ENCODE measurements at places on chromosomes 5 and 9.
A peak's percentile ranks its signal among the peaks of the same experiment; 100 is the strongest.

GRCh38 chr5:152070591-152070990, 145.9 kb upstream of the GLRA1 start:
- no peak for DNase-seq

- DNase-seq, result no peak
These were observed 283.3 kb upstream of the TUT7 start for GRCh38 chr9:86637515-86637914.

DNA sequence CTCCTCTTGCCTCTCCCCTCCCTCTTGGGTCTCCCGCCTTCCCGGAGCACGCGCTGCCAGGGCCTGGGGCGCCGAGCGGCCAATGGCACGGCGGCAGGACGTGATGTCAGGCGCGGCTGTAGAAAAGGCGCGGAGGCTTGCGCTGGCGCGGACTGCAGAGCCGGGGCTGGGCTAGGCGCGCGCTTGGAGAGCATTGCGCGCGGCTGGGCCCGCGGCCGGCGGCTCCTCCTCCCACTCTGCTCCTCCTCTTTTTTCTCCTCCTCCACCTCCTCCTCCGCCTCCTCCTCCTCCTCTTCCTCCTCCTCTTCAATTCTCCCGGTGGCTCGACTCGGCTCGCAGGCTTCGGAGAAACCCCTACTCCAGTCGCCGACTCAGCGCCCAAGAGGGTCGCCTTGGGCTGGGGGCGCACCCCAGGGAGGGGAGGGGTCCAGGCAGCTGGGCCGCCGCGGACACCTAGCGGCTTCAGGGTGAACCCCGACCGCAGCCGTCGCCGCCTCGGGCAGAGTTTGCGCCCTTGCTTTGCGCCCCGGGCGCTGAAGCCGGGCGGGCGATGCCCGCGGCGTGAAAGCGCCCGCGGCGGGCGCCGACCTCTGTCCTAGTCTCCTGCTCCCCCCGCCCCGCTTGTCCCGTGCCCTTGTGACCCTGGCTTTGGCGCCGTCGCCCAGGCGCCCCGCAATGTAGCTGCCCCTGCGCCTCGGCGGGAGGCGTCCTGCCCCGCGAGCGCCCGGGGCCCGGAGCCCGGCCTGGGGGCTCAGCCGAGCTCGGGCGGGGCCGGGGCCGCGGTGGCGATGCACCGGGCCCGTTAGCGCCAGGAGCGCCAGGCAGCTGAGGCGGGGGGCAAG, at the start of gene LHX2:
Gene LHX2, plus strand, starts transcription at position 309 of the 842 bp plus-strand sequence. CDS start 581 bp downstream, outside the sequence.
- DNase-seq, result peak; percentile 14

DNA sequence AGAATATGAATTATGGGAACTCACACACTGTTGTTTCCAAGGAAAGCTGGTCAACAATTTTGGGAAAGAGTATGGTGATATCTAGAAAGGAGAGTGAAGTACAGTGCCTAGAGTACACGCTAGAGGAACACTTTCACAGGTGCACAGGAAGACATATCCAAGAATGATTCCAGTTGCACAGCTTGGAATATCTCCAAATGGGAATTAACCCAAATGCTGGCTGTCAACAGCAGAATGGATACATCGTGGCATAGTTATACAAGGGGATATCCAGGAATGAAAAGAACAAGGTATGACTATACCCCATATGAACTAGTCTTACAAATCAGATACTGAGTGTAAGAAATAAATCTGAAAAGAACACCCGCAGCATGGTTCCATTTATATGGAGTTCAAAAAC, 231.3 kb downstream of the FSTL4 start:
- no peak for DNase-seq

- DNase-seq, result peak; percentile 14
These were observed 165.0 kb downstream of the FBXL7 start for GRCh38 chr5:15664961-15665360.

DNA sequence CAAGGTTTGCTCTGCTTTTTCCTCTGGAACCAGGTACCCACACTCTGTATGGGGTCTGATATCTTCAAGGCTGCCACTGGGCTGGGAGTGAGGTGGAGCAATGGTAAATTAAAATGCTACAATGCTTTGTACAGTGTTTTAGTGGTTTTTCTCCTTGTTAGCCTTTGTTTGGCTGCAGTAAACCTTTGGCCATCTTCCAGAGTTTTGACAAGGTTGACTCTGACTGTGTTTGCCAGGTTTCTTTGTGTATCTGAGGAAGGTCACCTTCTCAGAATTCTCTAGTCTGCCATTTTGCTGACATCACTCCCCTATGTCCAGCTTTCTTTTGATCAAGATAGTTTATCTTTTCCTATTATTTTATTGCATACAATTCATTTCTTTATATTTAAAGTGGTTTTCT, 11.2 kb downstream of the SPATA31D1 start:
- DNase-seq, result no peak

- DNase-seq, result no peak
These were observed 15.6 kb downstream of the TICAM2 start for GRCh38 chr5:115586525-115587146.

DNA sequence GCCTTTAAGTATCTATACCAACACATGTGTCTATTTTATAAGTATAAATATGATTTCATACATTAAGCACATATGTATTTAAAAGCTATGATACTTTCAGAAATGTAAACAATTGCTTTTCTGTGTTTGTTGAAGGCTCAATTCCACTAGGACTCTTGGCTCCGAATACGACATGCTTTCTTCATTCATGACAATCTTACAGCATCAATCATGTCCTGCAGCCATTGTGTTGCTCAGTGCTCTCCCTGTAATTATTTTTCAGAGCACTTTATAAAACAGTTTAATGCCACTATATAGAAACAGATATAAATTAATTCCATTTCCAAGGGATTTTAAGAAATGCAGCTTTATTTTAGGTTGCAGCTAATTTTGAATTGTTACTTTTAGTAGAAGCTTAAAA, 167.3 kb downstream of the TAF11L14 start:
- no peak for DNase-seq

GRCh38 chr5:66634601-66635000, 38.4 kb downstream of the MAST4 start:
- DNase-seq, result no peak

- no peak for DNase-seq
These were observed 9.6 kb upstream of the KIF27 start for GRCh38 chr9:83930881-83931280.

DNA sequence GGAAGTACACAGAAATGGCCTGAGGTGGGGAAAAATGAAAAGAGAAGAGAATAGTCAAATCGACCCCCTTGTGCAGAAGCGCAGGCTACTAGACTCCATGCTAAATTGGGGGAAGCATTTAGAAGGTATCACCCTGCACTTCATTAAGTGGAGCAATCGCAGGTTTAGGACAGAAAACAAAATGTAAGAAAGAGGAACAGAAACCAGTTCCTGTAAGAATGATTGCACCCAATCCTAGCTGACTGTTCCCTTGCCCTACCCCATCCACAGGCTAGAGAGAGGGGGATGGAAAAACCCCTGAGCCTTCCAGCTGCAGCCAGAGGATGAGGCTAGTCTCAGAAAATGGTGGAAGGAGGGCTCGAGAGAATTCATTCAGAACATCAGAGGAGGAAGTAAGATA, 23.9 kb upstream of the PPP1R2B start:
- no peak for DNase-seq

DNA sequence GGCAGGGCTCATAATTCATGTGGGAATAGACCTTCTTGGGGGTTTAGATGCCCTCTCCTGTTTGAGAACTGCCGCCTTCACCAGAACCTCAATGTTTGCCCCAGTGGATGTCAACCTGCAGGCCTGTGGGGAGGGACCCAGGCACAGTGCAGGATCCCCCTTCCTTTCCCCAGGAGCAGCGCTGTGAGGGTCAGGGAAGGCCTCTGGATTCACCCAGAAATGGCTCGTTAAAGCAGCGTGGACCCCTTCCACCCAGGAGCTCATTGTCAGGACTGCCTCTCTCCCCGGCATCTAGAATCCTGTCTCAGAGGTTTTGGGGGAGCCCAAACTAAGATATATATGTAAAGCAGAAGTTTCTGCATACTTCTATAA, 188.3 kb downstream of the GADD45G start:
- no peak for DNase-seq

- no peak for DNase-seq
These were observed 270.7 kb upstream of the PAPPA start for GRCh38 chr9:115882911-115883310.

GRCh38 chr5:176882567-176882903, 16.6 kb downstream of the HK3 start:
- DNase-seq, result no peak

DNA sequence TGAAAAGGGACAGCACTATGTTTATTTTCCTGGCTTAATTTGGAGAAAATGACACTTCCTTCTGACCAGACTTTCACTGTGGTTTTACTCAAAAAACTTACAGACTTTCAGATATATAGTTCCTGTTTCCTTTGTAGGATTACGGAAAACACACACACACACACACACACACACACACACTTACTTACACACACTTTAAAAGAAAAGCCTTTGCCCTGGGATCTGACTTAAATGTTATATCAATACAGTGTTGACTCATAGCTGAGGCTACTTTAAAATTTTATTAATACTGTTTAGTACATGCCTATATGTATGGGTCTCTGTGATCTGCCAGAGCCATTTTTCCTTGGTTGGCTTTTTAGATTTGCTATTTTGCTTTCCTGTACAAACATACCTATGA, 758.3 kb downstream of the DNAH5 start:
- no peak for DNase-seq

DNA sequence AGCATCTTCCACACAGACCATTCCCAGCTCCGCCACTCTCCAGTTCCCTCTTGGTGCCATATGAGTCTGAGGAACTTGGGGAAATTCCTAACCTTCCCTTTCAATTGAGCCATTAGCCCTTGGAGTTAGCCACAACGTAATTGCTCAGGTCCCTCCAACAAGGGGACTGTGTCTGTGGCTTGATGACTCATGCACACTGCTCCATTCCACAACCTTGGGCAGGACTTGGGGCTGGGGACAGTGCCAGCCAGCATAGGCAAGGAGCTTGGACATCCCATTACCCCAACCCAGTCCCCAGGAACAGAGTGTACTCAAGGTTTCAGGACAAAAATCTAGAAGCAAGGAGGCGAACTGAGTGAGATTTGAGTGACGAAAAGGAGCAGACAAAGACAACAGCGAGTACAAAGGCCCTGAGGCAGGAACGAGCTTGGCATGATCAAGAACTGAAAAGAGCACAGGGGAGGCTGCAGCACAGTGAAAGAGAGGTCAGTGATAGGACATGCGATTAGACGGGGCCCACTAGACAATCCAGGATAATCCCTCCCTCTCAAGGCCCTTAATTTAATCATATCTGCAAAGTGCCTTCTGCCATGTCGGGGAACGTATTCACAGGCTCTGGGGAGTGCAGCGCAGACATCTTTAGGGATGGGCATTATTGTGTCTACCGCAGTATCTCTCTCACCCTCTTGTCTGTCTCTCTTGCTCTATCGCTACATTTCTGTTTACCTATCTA, 16.0 kb upstream of the JADE2 start:
- DNase-seq, result no peak

DNA sequence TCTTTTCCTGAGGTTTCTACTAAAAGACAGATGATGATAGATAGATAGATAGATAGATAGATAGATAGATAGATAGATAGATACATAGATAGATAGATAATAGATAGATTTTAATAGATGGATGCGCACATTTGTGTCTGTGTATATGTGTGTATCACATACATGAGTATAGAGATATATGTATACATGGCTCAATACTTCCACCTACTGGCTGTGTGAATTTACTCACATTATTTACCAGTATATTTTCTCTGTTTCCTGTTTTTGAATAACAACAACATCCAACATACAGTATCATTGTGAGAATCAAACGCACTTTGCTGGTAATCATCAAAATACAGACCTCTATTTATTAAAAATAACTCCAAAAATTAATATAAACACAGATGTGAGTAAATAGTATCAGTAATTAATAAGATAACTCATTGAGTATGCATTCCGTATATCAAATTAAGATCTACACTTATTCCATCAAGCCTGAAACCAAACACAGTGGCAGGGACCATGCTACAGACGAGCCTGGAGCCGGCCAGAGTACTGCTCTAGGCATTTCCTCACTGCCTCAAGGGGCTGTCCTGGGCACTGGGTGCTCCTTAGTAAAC, 338.0 kb downstream of the SEMA5A start:
- no peak for DNase-seq

DNA sequence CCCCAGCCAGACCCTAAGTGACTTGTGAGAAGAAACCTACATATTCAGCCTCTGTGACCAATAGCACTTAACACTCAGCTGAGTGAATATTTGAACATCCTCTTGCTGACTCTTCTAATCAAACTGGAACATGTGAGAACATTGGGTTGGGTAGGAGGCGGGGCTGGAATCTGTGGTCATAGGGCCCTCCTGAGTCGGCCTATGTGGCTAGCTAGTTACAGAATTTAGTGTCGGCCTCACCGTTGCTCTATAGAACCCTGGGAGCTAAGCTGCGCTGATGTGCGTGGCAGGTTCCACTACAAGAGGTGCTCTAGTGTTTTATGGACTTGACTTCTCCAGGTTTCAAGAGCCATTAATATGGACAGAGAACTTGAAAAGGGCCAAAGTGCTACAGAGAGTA, 138.8 kb downstream of the DROSHA start:
- no peak for DNase-seq

GRCh38 chr9:3502560-3503398, 23.0 kb downstream of the RFX3 start:
- DNase-seq, result no peak

- no peak for DNase-seq
These were observed 3.3 kb upstream of the PRLR start for GRCh38 chr5:35233601-35234000.

DNA sequence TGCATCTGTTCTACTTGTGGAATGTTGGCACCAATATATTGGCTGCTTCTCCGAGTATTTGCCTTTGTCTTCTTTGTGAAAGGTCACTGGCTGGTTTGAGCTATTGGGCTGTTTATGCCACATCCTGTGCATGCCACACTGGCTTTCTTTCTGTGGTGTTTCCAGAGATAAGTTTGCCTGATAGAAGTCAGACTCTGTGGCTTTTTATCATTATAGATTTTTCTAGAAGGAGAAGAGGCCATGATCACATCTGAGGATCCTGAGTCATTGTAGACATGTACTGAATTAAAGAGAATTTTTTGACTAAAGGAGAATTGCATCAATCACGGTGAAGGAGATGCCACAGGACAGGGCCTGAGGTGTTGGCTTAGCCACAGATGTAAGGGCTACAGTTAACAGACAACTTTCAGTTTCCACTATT, 26.5 kb upstream of the CDKN2B start:
- no peak for DNase-seq

GRCh38 chr5:53331463-53331862, 149.0 kb upstream of the FST start:
- DNase-seq, result peak; percentile 47

GRCh38 chr5:40475561-40475960, 204.2 kb upstream of the PTGER4 start:
- DNase-seq, result no peak

- no peak for DNase-seq
These were observed 57.9 kb downstream of the STX17 start for GRCh38 chr9:99964336-99964735.

GRCh38 chr5:176497852-176498251, 39.4 kb downstream of the RNF44 start:
- no peak for DNase-seq

DNA sequence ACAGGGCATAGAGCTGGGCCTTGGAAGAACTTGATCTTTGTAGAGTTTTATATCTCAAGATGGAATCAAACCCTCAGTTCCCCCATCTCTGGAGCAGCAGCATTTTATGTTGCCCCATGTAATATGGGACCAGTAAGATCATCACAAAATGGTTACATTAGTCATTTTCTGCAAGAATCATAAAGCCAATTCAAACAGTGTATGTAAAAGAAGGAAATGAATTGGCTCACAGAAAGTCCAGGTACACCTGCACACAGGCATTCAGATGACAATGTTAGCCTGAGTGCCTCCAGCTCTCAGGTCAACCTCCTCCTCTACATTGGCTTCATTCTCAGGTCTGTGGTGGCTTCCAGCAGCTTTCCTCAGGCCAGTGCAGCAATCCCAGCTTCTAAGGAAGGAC, 35.1 kb downstream of the CYFIP2 start:
- no peak for DNase-seq
